AG20443 (cell line): ENCODE measurements at places on chromosomes 11 and 22.

DNA sequence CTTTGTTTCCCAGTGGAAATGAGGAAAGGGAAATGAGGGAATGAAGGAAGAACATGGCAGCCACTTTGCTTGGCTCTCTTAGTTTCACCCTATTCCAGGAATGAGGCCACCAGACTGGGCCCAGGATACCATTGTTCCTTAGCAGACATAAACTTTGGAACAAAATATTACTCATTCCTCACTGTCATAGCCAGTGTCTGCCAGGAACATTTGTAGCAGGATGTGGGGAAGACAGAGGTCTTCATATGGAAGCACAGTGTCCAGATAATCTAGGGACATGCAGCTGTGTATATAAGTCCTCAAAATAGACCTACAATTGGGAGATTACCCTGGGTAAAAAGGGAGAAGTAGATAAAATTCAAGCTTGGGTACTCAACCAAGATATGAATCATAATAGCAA is 15.2 kb upstream of the FUT4 start:
- no peak for DNase-seq

DNA sequence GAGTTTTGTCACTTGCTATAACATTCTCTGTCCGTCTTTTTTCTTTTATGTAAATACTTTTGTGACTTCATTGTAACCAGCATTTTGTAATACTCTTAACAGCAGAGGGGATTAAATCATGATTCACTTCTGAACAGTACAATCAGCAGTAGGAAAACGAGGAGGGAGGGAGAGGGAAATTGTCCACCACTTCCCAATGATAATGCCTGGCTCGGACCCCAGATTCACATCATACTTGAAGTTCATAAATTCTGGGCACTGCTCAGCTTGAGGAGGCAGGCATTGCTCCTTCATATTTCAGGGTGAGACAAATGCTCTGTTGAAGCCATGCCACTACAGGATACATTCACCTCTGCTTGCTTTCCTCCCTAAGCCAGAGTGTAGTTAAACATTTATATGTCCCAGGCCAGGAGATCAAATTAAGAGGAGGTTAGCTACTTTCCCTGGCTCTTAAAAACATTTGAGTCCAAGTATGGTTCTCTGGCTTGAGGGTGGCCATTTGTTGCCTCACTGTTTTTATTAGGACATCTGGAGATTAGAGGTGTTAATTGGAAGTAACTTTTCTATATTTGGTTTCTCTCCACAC is 129.0 kb upstream of the LDLRAD3 start:
- no peak for DNase-seq

DNA sequence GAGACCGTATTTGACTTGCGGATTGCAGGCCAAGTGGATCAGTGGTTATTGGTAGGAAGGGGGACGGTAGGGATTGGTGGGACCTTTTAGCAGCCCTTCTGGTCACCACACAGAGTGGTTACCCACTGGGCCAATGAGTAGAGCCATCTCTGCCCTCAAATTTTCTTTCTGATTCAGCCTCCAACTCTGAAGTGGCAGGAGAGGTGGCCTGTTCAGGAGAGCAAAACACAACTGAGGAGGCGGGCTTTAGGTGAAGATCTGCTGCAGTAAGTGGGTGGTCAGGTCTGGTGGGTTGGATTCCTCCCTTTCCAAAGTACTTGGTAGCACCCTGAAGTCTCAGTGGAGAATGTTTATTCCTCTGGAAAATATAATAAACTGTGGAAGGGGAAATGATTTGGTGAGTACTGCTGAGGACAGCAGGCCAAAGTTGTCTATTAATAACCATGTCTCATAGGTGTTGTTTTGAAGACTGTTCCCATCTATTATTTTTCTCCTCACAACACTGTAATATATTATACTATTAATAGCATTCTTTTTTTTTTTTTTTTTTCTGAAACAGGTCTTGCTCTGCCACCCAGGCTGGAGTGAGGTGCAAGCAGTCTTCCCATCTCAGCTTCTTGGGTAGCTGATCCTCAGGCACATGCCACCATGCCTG is 1.5 kb downstream of the MISFA start:
- DNase-seq = no peak

DNA sequence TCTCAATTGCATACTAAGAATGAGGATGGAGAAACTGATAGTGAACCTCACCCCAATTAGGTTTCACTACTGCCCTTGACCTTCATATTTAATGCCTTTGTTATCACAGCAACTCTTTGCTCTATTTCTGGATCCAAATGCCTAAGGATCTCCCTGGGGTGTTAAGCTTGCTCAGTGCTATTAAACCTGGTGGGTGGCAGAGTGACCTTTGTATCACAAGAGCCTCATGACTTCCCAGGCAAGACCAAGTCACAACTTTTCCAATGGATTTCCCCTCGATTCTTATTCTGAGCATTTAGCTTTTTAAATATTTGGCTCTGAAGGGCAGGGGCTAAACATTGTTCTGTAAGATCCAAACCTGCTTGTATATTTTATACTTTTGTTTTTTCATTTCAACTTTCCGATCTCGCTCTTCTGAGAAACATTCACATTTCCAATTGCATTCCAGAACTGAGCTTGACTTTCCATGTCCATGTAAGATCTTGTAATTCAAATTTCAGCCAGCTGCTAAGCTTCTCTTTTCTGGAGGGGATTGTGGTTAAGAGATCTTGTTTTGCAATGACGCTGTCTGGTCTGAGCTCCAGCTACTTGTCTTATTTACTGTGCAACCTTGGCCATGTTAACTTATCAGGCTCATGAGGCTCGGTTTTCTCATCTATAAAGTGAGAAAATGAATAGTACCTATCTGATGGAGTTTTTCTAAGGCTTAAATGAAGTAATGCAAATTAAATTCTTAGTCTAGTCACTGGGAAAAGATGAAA is 6.4 kb upstream of the EHF start:
- DNase-seq = peak; percentile 56

DNA sequence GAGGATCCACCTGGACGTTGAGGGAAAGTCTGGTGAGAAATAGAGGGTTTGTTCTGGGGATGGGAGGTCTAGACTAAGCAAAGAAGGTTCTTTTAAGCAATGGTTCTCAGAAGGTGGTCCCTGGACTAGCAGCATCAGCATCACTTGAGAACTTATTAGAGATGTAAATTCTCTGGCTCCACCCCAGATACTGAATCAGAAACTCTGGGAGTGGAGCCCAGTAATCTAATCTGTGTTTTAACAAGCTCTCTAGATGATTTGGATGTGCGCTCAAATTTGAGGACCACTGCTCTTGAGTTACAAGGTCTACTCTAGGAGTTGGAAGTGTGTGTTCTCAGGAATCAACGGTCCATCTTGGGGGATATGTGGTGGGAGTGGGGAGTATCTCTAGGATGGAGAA is 3.3 kb upstream of the ABCG4 start:
- DNase-seq = no peak

- DNase-seq = peak; percentile 65
These were observed 590.0 kb downstream of the METTL15 start for GRCh38 chr11:28697920-28698827.

- DNase-seq = peak; percentile 87
These were observed 17.8 kb downstream of the MYO18B start for GRCh38 chr22:25759825-25760231.

DNA sequence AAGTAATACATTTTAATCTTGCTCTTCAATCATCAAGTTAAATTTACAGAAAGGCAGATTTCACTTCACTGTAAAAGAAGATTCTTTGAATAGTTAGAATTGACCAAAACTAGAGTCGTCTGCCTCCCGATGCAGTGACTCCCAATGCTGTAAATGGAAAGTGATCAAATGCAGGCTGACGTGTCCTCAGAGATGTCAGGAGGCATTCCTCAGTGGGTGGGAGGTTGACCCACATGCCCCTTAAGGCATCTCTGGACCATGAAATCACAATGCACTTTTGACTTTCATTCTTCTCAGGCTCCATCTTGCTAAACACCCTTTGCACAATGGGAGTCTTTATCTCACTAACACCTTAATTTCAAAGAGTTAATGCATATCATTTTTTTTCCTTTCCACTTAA is 19.0 kb upstream of the CECR2 start:
- no peak for DNase-seq

DNA sequence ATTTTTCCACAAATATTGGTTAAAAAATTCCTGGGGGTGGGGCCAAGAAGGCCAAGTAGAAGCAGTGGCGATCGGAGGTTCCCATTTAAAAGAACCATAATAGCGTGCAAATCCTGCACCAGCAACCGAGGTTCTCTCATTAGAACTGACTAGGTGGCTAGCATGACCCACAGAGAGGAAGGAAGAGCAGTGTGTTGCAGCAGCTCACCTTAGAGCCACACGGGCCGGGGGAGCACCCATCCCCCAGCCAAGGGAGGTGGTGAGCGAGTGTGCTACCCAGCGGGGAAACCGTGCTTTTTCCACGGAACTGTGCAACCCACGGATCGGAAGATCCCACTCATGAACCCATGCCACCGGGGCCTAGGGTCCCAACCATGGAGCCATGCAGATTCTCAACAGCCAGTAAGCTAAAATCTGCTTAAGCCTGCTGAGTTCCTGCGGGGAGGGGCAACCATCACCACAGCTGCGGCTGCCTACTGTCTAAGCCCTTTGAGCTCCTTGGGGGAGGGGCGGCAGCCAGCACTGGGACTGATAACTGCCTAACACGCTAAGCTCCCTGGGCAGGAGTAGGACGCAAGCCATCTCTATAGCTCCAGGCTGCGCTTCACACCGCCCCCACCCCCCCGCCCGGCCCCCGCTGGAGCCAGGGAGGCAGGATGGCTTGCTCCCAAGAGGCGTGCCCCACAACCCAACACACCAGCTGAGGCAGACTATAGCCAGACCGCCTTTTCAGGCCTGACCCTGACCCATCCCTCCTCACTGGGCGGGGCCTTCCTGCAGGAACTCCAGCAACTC is 21.0 kb upstream of the HTATIP2 start:
- DNase-seq = no peak

- DNase-seq = no peak
These were observed 33.0 kb upstream of the PAK1 start for GRCh38 chr11:77506857-77507256.

DNA sequence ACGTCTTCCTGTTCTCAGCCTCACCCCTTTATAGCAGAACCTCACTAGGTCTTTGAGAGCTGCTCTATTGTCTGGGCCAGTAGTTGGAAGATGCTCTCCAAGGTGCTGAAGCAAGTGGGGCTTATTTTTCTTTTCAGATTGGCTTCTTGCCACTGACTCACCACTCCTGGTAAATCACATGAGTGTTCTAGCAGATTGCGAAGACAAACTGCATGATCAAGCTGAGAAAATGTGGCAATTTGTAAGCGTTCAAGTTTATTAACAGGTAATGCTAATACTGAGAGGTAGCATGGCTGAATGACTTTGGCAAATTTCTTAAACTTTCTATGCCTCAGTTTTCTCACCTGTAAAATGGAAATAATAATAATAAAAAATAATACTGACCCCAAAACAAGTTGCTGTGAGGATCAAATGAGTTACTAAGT is 59.2 kb downstream of the CACNG2 start:
- DNase-seq = peak; percentile 87

GRCh38 chr22:42328130-42328783 is 57.8 kb upstream of the TCF20 start:
- DNase-seq = no peak

DNA sequence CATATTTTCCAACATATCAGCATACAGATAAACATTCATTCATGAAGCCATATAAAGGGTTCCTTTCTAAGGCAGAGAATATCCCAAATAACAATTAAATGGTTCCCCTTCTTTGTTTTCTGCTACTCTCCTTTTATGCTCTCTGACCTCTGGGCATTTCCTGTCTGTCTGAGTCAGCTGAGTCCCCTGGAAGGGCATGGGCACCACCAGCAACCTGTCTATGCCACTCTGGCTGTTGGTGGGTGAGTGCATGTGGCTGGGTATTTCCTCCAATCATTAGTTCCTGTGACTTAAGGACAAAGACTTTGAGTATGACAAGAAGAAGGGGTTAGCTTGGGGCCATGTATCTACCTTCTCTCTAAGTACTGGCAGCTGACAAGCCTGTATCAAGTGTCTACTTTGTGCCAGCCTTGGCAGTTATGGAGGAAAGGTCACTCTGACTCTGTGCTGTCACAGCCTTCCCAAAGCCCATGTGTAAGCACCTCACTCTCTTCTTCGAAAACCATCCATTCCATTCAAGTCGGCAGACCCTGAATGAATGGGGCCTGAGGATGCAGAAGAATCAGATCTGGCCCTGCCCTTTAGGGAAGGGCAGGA is 86.3 kb upstream of the PHOX2A start:
- no peak for DNase-seq
